ENCODE measurements at places on chromosomes 5 and 9.
A peak's percentile ranks its signal among the peaks of the same experiment; 100 is the strongest.

GRCh38 chr5:73387601-73388305, 60.8 kb downstream of the FOXD1 start:
- DNase-seq, result no peak

GRCh38 chr5:36724467-36725332, 118.3 kb downstream of the SLC1A3 start:
- DNase-seq, result no peak

DNA sequence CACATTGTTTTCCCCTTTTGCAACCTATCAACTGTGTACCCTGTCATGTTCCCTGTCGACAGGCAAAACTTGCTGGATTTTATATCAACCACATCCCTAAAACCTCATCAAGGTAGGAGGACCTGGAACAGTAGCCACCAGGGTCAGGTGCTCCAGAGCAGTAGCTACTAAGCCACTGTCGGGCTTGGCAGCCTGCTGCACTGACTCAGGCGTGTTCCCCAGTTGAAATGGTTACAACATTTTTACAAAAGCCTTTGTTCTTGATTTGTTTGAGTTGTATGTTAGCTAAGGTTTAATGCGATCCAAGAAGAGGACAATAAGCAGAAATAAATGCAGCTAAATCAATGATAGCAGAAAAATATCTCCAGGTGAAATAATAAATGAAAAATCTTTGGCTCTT, 407.4 kb upstream of the TLE4 start:
- DNase-seq, result no peak

- DNase-seq, result no peak
These were observed 2.7 kb downstream of the ENHO start for GRCh38 chr9:34520096-34520495.

GRCh38 chr5:91269198-91269597, 113.9 kb downstream of the ARRDC3 start:
- no peak for DNase-seq

- DNase-seq, result no peak
These were observed 139.5 kb downstream of the MUSK start for GRCh38 chr9:110807956-110808598.

GRCh38 chr5:105663671-105664070, 2007.1 kb downstream of the EFNA5 start:
- DNase-seq, result no peak

GRCh38 chr5:151427258-151427657, 20.1 kb upstream of the SLC36A1 start:
- no peak for DNase-seq

- DNase-seq, result no peak
These were observed 49.7 kb downstream of the VAV2 start for GRCh38 chr9:133942206-133942975.

- DNase-seq, result no peak
These were observed 4.8 kb downstream of the FAM78A start for GRCh38 chr9:131271506-131271931.

DNA sequence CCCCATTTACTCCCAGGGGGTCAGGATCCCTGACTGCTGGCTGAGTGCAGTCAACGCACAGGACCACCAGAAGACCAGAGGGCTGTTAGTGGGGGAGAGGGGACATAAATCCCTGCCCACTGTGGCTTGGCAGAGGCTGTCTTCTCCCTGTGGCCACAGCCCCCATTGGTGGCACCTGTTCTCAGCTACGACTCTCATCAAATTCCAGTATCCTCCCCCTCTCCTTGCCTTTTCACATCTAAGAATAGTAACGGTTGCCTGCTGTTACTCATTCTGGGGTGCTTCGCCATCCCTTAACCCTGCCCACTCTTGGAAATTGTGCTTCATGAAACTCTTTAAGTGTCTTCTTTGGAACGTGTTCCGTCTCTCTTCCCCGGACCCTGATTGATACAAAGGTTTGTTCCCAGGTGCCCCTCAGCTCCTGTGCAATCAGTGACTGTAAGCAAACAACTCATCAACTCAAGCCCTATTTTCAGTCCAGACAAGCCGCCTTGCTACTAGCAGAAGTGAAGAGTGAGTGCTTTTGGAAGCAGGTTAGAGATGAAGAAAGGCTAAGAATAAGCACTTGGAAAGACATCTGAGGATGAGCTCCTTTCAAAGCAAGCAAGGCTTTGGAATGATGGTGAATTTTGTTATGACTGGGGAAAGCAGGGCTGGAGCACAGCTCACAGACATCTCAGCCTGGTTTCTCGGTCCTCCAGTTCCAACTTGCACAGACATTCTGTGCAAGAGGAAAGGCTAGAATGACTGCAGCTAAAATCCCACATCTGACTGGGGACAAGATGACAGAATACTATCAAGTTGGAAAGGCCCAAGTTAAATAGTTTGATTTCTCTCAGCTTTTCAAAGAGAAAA, 22.9 kb upstream of the DENND1A start:
- no peak for DNase-seq

- no peak for DNase-seq
These were observed 275.4 kb upstream of the IRX4 start for GRCh38 chr5:2158109-2158508.

- DNase-seq, result no peak
These were observed 8.9 kb downstream of the SPEF2 start for GRCh38 chr5:35626553-35626952.

GRCh38 chr9:74777136-74777879, 110.4 kb downstream of the TRPM6 start:
- DNase-seq, result peak; percentile 50

DNA sequence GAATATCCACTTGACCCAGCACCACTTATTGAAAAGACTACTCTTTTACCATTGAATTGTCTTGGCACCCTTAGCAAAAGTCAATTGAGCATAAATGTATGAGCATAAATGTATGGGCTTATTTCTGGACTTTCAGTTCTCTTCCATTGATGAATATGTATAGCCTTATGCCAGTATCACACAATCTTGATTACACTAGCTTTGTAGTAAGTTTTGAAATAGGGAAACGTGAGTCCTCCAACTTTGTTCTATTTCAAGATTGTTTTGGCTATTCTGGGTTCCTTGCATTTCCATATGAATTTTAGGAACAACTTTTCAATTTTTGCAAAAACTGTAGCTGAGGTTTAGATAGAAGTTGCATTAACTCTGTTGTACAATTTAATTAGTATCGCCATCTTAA, 601.0 kb downstream of the TLE1 start:
- DNase-seq, result no peak

- no peak for DNase-seq
These were observed 2.0 kb upstream of the C5orf15 start for GRCh38 chr5:133970325-133970909.

- no peak for DNase-seq
These were observed 51.7 kb downstream of the S1PR3 start for GRCh38 chr9:89042984-89043383.

DNA sequence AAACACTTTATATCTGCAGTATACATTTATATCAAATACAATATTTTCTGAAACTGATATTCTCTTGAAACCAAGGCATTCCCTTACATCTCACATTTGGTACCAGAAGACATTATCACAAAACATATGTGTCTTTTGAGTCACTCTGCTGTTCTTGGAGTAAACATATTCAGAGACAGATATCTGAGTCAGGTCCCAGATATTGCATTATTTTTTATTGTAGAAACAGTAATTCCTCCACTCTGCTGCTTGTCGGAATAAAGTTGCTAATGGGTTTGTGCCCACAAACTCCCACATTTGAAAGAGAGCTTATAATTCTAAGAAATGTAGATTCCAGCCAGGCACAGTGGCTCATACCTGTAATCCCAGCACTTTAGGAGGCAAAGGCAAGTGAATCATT, 261.1 kb upstream of the DAPK1 start:
- no peak for DNase-seq

DNA sequence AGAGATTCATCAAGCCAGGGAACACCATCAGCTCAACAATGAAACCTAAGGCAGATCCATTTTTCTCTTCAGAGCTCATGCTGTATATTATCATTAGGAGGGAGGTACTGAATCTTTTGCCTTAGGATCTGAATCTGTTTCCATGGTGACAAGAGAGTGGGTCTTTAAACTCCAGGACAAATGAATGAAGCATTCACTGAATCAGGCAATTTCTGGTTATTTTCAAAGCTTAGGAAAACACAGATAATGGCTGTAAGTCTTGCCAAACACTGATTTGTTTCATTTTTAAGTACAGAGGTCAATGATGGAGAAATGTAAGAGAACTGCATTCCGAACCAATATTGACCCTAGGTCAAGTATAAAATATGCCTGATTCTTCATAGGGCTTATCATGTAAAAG, 84.9 kb downstream of the GNA14 start:
- DNase-seq, result no peak
